Right ventricle myocardium inferior (tissue), 1 donor: ENCODE measurements at places on chromosomes 7 and 10.

- no peak for DNase-seq
These were observed 292.5 kb downstream of the HDAC9 start for GRCh38 chr7:18788026-18788425.

- DNase-seq: no peak
These were observed 31.8 kb upstream of the ELFN1 start for GRCh38 chr7:1638215-1638661.

- DNase-seq: no peak
These were observed 33.3 kb downstream of the TSPAN14 start for GRCh38 chr10:80487421-80487785.

- DNase-seq: no peak
These were observed 162.5 kb downstream of the GPR37 start for GRCh38 chr7:124603066-124603465.

GRCh38 chr10:69362471-69362954 is 54.2 kb downstream of the TACR2 start:
- DNase-seq: peak; percentile 85

- DNase-seq: no peak
These were observed 90.1 kb downstream of the FOXL3 start for GRCh38 chr7:380139-380485.

- no peak for DNase-seq
These were observed 108.3 kb downstream of the BUB3 start for GRCh38 chr10:123262456-123262855.

GRCh38 chr10:112898540-112899390 is 51.3 kb upstream of the TCF7L2 start:
- no peak for DNase-seq

DNA sequence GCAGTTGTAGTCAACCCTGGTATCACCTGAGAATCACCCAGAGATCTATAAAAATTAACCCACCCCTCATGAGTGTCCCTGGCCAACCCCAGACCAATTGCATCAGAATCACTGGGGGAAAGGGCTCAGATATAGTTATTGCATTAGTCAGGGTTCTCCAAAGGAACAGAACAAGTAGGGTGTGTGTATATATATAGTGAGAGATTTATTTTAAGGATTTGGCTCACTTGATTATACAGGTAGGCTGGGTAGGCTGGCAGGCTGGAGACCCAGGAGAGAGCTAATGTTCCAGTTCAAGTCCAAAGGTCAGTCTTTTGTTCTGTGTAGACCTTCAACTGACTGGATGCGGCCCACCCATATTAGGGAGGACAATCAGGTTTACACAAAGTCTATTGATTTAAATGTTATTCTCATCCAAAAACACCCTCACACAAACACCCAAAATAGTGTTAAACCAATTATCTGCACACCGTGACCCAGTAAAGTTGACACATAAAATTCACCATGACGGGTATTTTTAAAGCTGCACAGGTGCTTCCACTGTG is 372.9 kb upstream of the NFE2L3 start:
- DNase-seq: no peak

DNA sequence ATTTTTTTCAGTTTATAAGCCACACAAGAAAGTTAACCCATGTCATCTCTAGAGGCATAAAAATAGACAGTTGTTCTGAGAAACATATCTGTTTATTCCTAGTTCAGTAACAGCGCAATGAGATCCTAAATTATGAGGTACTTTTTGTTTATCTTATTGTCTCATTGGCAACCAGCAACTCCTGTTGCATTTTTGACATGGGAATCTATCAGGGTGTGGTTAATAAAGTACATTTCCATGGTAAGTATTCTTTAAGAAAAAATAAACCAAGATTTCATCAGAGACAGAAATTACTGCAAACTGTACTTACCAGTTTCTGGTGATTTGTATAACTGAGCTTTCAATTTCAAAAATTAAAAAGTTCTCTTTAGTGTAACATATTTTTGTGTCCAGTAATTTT is 9.0 kb downstream of the FAS start:
- no peak for DNase-seq

DNA sequence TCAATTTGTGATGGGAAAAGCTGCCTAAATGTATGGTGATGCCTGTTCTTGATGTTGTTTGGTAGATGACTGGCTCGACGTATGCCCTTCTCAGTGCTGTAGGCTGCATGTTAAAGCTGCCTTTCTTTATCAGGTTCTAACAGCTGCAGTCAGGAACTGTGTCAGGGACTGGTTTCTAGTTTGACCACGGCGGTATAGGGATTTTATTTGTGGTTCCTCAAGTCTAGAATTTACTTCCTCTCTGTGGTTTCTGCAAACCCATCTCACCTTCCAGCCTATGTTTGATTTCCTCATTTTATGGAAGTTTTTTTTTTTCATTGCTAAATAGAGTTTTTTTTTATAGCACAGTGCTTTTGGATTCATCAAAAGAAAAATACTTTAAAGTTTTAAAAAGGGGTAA is 26.5 kb downstream of the LMTK2 start:
- DNase-seq: no peak

DNA sequence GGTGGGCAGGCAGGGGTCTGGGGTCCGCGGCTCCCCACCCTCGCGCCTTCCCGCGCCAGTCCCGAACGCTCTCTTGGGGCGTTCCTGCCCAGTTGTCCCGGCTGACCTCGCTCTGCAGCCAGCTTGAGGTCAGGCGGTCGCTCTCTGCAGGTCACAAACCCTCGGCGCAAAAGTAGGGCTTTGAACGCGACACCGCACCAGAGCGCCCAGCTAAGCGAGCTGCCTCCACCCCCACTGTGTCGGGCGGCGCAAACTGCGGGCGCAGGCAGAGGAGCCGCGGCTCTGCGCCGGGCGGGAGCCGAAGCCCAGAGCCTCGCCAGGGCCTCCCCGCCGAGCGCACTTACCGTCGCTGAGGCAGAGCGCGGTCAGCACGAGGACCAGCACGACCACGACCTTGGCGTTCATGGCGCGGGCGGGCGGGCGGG is 284 bp downstream of the CXCL12 start:
- DNase-seq: peak; percentile 68

GRCh38 chr7:85343484-85343883 is 156.6 kb upstream of the SEMA3D start:
- no peak for DNase-seq

GRCh38 chr7:157389951-157390730 is 53.3 kb downstream of the DNAJB6 start:
- no peak for DNase-seq

- DNase-seq: no peak
These were observed 91.9 kb upstream of the MYO3A start for GRCh38 chr10:25842146-25842545.

GRCh38 chr10:127303105-127303504 is 106.7 kb upstream of the INSYN2A start:
- DNase-seq: no peak

GRCh38 chr10:77347052-77347451 is 290.6 kb downstream of the KCNMA1 start:
- no peak for DNase-seq

DNA sequence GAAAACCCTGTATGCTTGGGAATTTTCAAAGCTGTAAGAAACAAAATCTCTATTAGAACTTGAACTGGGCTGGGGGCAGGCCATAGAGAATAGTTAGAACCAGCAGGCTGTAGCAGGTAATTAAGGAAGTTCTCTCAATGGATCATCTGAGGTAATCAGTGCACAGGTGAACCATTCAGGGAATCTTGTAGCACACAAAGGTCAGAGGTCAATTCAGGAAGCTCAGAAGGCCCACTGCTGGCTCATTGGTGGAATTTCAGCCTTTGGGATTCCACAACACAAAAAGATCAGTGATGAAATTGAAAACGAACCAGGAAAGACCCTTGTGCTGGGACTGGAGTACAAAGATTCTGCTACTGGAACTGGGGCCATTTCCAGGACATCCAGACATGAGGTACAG is 82.0 kb downstream of the TMEM168 start:
- DNase-seq: no peak

DNA sequence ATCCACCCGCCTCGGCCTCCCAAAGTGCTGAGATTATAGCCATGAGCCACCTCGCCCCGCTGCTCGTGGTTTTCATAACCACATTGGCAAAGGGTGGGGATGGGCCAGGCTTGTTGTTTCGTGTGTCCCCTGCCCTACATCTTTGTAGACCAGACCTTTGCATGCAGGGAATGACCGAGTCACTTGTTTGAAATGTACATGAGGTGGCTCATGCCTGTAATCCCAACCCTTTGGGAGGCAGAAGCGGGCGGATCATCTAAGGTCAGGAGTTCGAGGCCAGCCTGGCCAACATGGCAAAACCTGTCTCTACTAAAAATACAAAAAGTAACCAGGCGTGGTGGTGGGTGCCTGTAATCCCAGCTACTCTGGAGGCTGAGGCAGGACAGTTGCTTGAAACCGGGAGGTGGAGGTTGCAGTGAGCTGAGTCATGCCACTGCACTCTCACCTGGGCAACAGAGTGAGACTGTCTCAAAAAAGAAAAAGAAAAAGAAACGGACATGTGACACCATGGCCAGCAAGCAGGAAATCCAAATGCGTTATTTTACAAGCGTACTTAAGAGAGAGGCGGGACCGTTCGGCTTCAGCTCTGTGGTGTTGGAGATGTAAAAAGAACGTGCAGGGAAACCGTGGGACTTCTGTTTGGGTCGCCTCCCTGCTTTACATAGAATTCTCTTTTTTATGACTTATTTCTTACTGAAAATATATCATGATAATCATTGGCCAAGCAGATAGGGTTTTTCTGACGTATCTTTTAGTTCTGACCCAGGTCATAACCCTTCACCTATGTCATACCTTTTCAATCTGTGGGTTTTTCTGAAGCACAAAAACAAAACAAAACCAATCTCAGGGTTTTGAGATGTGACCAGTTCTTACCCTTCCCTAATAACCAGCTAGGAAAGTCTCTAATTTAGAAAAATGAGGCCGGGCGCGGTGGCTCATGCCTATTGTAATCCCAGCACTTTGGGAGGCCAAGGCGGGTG is 45.1 kb downstream of the WIPI2 start:
- DNase-seq: no peak

DNA sequence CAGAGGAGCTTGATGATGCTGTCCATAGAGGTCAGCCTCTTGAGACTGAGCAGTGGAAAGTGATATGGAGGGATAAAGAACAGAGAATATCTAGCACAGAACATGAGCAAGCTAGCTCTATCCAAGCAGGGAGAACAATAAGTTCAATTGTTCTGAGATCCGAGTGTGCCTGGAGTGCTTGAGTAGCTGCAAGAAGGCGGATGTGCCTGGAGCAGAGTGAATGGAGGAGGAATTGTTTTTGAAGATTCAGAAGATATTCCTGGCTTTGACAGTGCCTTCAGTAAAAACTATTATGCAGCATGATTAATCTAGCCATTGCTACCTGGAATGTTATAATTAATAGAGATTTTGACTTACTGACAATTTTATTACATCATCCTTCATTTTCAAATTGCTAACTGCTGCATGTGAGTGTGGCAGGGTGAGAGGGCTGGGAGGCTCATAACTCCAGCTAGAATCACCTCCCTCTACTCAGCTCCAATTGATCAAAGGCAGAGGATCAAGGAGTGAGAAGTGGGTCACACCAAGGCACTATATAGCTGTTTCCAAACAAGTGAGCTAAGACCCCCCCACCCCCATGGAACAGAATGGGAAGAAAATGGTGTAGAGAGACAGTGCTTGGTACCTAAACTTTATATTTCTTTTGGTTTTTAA is 302.8 kb downstream of the ADRA2A start:
- no peak for DNase-seq

GRCh38 chr10:70478191-70479164 is at the start of gene PALD1:
PALD1 (plus strand) TSS chr10:70478767; CDS start chr10:70525952, 47,185 bp downstream.
- peak; percentile 85 for DNase-seq

DNA sequence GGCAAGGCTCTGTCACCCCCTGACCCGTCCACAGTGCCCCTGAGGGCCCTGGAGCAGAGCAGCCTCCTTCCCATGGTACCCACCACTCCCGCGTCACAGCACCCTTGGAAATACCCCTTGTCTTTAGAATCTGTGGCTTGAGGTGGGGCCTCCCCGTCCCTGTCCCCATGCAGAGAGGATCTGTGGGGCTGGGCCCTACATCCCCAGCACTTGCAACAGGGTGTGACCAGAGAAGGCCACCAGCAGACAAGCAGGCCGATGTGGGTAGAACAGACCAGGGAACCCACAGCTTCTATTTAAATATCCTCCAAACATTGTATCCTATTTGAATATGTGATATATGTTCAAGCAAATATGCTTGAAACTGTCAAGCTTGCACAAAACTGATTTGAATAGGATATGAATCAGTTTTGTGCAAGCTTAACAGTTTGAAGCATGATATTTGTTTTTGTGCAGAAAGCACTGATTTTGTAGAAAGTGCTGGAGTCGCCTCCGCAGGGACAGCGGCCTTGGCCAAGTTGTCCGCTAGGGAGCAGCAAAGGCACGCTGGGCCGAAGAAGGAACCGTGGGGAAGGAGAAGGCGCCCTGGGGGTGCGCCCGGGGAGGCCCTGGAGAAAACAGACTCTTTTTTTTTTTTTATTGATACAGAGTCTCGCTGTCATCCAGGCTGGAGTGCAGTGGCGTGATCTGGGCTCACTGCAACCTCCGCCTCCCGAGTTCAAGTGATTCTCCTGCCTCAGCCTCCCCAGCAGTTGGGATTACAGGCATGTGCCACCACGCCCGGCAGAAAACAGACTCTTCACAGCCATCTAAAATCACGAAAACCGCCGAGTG is 2.2 kb downstream of the CFAP46 start:
- peak; percentile 74 for DNase-seq

GRCh38 chr7:5429857-5430611 is 6.4 kb upstream of the TNRC18 start:
- DNase-seq: peak; percentile 74

- DNase-seq: peak; percentile 67
These were observed 23.1 kb downstream of the AGAP3 start for GRCh38 chr7:151109094-151110048.

DNA sequence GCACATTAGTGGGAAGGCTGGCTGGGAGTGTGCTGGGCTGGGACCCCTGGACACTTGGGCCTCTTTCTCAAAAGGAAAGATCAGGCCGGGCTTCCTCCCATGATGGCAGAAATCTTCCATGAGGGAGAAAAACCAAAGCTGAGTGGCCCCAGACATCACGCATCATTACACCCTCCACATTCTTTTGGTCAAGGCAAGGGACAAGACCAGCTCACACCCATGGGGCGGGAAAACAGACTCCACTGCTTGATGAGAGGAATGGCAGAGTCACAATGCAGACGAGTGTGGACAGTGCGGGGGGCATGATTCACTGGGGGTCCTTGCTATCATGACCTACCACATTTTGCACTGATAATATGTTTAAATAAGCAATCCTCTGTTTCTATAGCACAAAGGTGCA is 73.3 kb downstream of the CREB3L2 start:
- DNase-seq: no peak

GRCh38 chr10:34758447-34758996 is 56.6 kb downstream of the PARD3 start:
- DNase-seq: no peak

- no peak for DNase-seq
These were observed 139.8 kb upstream of the ZEB1 start for GRCh38 chr10:31179091-31179680.

DNA sequence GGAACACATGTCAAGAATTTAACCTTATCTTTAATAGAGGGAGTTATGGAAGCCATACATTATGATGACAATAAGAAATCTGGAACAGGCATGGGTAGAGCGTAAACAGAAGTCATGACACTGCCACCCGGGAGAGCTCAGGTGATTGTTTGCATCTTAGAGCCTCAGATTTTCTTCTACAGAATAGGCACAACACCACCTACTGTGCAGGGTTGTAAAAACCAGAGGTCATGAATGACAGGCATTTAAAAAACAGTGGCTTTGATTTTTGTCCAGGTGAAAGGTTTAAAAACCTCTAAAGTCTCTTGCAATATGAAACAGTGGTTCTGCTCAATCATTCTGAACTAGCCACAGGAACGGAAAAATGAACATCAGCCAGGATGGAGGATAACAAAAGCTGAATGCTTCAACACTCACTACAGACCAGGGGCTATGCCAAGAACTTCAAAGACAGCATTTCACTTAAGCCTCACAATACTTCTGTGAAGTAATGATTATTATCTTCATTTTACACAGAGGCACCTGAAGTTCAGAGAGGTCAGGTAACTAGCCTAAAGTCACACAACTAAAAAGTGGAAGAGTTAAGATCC is 123.8 kb downstream of the SLC25A13 start:
- no peak for DNase-seq
